NCI-H2029 treated with DMSO at 0.1 percent for 48 hours (cell line): ENCODE measurements at places on chromosomes 3 and 15.

DNA sequence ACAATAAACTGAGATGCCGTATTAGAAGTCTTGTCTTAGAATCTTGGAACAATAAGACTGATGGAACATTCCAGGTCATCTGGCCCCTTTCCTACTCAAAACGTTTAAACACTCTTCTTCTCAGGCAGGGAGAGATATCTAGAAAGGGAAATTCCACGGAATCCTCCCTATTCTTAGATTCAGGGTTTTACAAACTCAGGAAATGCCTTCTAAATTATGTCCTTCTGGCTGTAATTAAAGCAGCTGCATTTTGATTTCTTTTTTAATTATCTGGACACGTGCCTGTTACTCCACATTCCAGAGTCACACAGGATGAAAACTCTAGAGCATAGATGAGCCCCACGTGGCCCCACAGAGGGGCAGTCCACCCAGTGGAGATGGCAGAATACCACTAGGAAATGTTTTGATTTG lies 41.5 kb upstream of the MTMR10 start:
- DNase-seq = no peak

GRCh38 chr15:29687204-29687815 lies 135.0 kb downstream of the TJP1 start:
- no peak for DNase-seq

- DNase-seq = no peak
These were observed 224.7 kb upstream of the GBE1 start for GRCh38 chr3:81985996-81986723.

DNA sequence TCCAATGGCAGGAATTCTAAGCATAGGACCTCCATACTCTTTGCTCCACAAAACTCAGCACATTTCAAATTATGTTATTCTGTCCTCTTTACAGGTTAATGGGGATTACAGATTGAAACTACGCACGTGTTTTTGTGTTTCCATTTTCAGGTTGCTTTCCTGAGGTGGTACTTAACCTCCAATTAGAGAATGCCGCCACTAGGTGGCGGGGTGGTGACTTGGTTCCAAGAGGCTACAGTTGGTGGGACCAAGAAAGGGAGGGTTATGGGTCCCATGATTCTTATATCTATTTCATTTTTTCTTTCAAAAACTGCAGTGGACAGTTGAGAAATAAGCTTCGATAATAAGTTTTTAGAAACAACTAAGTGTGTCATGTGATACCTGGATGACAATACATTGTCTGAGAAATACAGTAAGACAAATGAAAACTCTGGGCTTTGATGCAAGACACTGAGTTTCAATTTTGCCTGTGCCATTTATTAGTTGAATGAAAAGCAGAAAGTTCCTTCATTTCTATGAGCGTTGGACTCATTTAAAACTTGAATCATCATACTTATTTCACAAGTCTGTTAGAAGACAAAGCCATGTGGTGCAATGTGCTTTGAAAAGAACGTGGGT lies 539.0 kb downstream of the FGF12 start:
- peak; percentile 47 for DNase-seq

- no peak for DNase-seq
These were observed 205.0 kb downstream of the LPP start for GRCh38 chr3:188358787-188359493.

- no peak for DNase-seq
These were observed 25.4 kb downstream of the COMMD2 start for GRCh38 chr3:149726716-149727407.

- no peak for DNase-seq
These were observed at the start of gene SEMA7A for GRCh38 chr15:74433592-74434262. Gene SEMA7A, minus strand, starts transcription at chr15:74433958. Its CDS starts 40 bp downstream, at chr15:74433918.

- no peak for DNase-seq
These were observed 74.0 kb downstream of the OXNAD1 start for GRCh38 chr3:16338999-16339398.

- DNase-seq = no peak
These were observed 470.2 kb upstream of the AGTR1 start for GRCh38 chr3:148227534-148227933.

DNA sequence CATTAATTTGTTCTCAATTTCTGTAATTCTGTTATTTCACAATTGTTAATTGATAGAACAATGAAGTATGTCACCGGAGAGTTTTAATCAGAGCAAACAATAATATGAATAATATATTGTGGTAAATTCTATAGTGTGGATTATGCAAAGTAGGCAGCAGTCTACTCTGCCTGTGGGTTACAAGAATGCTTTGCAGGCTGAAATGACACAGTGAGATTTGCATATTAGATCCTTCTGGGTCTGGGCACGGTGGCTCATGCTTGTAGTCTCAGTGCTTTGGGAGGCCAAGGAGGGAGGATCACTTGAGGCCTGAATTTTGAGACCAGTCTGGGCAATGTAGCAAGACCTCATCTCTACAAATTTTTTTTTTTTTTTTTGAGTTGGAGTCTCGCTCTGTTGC lies 12.5 kb downstream of the COPG1 start:
- no peak for DNase-seq

- peak; percentile 19 for DNase-seq
These were observed 501.3 kb downstream of the NTRK3 start for GRCh38 chr15:87755226-87755625.

GRCh38 chr3:177421481-177421785 lies 224.2 kb upstream of the TBL1XR1 start:
- no peak for DNase-seq

- peak; percentile 14 for DNase-seq
These were observed 181.2 kb upstream of the IL12A start for GRCh38 chr3:159807137-159808040.

DNA sequence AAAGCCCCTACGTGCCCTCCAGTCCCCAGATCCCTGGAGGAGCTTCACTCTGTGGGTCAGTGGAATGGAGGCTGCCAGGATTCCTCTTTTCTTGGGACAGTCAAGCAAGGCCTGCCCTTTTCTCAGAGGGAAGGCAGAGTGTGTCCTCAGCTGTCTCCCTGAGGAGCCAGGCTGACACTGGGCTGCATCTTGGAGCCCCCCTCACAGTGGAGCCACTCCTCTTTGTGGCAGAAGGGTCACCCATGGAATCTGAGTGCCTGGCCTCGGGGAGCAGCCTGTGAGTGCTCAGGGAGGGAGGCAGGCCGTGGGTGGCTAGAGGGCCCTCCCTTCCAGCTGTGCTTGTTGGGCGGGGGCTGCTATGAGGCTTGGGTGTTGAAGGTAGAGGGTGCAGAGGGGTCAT lies 41.2 kb downstream of the BOC start:
- no peak for DNase-seq

DNA sequence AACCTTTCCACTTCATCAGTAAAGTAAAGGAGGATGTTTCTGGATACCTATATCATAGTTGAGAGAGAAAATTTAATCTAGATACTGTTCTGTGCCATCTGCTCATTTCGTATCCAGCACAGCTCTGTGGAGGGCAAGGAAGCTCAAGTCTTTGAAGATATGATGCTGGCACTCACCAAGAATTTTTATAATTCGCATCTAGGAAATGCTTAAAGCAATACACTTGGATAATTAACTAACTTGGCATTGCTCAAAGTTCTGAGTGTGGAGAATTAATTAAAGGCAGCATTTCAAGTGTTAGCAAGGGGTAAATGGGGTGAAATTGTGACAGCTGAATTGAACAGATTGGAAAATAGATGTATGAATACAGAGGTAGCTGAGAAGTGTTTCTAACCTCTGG lies 213.2 kb downstream of the KCNMB2 start:
- no peak for DNase-seq

GRCh38 chr3:177589041-177589650 lies 391.9 kb upstream of the TBL1XR1 start:
- DNase-seq = no peak

DNA sequence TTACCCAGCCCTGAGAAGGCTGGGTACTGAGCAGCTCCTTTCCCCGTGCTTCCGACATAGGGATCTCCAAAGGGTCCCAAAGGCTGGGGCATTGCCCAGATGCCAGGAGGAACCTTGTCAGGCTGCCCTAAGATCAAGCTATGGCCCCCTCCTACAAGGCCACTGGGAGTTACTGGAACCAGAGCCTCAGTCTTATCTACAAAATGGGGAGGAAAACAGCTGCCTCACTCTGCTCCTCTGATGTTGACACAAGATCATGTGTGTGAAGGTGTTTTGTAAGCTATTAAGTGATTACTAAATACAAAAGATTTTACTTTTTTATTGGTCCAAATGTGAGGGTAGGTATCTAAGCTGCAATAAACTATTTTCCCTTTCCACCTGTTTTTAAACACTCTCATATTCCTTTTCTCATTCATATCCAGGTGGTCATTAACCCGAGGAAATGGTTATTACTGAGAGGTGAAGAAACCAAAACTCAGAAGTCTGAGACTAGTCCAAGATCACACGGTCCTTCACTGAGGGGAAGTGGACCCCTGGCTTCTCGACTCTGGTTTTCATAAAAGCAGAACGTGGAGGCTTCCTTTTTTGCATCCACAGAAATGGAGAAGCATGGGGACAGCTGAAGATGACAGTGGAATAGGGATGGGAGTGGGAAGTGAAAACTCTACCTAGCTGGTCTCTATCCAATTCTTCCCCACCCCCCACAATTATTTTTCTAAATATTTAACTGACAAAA lies 1.7 kb downstream of the ARPIN start:
- no peak for DNase-seq

DNA sequence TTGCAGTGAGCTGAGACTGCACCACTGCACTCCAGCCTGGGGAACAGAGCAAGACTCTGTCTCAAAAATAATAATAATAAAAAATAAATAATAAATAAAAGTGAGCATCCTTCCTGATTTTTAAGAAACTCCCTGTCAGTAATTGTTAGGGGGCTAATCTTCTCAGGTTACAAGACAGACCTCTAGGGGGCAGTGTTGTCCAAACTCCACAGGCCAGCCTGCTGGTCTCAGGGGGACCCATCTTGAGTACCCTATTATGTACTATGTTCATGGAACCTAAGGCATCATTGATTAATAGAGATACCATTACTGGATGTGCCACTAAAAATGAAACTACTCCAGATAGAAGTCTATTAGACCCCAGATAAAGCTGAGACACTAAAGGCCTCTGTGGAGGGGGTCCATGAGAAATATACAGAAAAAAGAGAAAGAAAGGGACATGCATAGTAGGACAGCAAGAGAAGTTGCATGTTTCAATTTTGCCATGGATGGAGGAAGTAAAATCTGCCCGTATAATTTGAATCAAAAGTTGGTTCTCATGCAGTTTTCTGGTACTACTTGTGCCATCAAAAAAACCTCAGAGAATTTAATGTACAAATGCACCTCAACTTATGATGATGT lies 85.5 kb upstream of the CDV3 start:
- no peak for DNase-seq

- DNase-seq = no peak
These were observed 3.7 kb downstream of the ISL2 start for GRCh38 chr15:76340198-76340802.

- DNase-seq = no peak
These were observed 49.8 kb upstream of the DCLK3 start for GRCh38 chr3:36814066-36814717.

DNA sequence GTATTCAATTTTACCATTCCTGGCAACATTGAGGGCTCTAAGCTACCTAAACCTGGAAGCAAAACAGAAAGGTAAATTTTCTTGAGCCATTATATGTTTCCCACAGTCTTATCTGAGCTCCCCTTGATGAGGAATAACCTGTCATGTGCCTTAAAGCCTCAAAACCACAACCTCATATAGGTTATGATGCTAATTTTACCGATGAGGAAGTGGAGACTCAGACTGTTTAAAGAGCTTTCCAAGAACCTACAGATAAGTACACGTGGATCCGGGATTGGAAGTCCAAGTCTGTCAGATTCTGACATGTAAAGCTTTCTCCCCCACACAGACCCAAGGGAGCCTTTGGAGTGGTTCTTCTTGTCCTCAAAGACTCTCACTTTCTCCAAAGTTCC lies 140.5 kb downstream of the SEMA6D start:
- no peak for DNase-seq

GRCh38 chr15:55649058-55649423 lies 60.9 kb upstream of the PYGO1 start:
- DNase-seq = no peak

DNA sequence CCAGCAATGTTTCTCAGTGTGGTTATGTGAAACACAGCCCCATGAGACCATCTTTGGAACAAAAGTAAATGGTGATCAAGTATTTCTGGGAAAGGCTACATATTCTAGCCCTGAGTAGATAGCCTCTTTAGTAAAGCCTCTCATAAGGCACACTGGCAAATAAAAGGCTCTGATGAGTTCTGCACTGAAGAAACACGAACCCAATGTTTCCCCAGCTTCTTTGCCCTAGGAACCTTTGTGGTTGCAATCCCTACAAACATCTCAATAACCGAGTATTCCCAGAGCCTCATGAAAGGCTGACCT lies 41.8 kb downstream of the RAB6B start:
- no peak for DNase-seq

- DNase-seq = peak; percentile 2
These were observed 36.6 kb downstream of the PSTPIP1 start for GRCh38 chr15:77031376-77032050.

GRCh38 chr3:134344560-134344959 lies 29.7 kb downstream of the AMOTL2 start:
- DNase-seq = no peak

GRCh38 chr3:38334142-38335055 lies 12.2 kb upstream of the XYLB start:
- no peak for DNase-seq

DNA sequence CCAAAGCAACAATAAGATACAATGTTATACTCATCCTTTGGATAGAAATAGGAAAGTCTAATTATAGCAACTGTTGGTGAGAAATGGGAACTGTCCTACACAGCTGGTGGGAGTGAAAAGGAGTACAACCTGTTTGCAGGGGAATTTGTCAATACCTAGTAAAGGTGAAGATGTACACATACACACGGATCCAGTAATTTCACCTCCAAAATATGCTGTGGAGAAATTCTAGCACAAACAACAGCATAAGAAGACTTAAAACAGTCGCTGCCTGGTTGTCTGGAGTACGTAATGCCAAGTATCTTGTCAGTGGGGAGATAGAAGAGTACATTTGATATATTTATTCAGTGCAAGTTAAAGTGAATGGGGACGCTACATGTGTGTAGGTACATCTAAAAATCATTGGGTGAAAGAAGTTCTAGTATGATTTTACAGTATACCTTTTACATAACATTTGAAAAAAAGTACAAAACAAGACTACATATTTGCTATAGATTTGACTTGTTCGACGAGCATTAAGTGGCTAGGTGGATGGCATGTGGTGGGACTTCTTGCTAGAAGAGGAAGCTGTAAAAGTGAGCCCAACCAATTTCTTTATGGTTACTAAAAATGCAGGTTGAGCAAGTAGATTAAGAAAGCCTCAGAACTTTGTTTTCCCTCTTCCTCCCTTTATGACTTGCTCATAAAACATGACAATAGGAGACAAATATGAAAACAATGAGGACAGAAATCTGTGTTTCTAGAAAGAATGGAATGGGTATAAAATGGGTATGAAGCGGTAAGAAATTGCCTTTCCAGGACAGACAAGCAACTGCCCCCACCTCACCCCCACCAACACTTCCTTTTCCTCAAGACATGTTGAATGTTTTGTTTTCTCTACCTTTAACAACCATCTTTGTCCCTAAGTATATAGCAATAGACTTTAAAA lies 50.2 kb upstream of the CCR4 start:
- no peak for DNase-seq

GRCh38 chr3:79263423-79263822 lies 504.4 kb downstream of the ROBO1 start:
- no peak for DNase-seq

GRCh38 chr3:56869157-56869889 lies 67.6 kb upstream of the ARHGEF3 start:
- no peak for DNase-seq
